ENCODE measurements at places on chromosomes 5 and 9.
A peak's percentile ranks its signal among the peaks of the same experiment; 100 is the strongest.

GRCh38 chr5:6615034-6615815 lies 17.6 kb downstream of the NSUN2 start:
- no peak for DNase-seq

DNA sequence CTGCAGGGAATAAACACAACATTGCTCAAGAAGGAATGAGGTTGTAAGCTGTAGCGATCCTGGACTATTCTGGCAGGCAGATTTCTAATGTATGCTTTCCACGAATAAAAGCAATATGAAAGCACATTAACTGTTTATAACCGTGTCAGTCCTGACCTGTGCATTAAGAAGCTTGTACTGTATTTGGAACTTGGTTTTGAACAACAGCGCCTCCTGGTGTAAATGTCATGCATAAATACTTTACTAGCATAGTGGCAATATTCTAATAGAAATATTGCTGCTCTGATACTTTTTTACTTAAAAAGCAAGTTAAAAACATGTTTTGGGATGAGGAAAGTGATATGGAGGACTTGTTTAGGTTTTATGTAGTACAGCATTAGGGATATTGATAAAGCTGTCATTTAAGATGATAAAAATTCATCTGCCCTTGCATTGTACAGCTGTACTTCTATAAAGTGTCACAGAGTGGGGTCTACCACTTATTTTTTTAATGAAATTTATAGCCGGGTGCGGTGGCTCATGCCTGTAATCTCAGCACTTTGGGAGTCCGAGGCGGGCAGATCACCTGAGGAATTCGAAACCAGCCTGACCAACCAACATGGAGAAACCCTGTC lies 70.7 kb upstream of the GNE start:
- no peak for DNase-seq

GRCh38 chr9:129026442-129027223 lies 1.5 kb downstream of the SH3GLB2 start:
- DNase-seq: no peak

DNA sequence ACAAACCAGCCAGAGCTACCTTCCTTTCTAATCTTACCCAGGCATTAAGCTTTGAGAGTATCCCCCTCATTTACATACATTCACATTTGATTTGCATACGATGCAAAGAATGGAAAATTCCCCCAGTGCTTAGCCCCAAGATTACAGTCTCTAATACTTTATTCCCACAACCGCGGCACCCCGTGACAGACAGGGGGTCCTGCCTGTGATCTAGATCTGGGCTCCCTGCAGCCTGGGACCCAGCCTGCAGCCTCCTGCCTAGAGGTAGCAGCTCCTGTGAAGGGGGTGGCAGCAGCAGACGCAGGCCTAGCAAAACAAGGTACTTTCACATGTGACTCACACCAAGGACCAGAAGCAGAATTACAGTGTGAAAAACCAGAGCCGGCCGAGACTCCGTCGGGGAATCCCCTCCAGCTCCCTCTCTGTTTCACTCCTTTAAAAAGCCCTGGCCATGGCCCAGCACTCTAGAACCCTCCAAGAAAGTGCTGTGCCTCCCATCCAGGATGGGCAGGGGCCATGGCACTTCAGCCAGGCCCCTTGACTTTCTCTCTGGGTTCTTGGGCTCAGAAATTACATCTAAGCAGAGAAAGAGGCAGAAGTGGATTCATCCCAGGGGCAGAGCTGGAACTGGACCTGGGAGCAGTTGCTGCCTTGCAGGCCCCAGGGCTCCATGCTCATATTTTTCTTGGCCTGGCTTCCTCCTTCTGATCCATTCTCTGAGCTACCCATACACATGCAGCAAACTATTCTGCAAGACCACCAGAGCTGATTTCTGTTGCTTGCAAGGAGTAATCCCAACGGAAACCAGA lies 14.0 kb upstream of the TCF7 start:
- DNase-seq: peak; percentile 93

GRCh38 chr9:18910916-18911315 lies 122.1 kb downstream of the SAXO1 start:
- no peak for DNase-seq

DNA sequence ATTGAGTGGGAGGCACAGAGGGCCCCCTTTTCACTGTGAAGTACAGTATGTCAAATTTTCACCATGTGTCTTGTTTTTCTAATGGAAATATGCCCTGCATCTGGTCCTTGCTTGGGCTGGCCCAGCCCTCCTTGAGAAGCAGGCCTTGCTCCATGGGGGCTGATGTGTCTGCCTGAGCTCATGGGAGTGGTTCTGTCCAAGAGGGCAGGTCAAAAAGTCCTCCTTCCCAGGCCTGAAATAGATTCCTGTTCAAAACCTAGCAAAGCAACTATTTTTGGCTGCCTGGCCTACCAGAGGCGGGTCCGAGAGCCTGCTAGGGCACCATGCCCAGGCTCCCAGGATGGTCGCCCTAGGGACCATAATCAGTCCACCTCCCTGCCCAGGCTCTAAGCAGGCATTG lies 40.5 kb upstream of the NEURL1B start:
- DNase-seq: no peak

GRCh38 chr5:8057769-8058168 lies 188.8 kb downstream of the MTRR start:
- DNase-seq: no peak

All from natural killer cell treated with Interleukin-12 subunit alpha and Interleukin-12 subunit beta and Interleukin-15 and Interleukin-18, amount 100 ng/mL, for 72 hours (primary cell).